ENCODE measurements at places on chromosomes 2 and 18.

GRCh38 chr2:52115750-52116149 is 1083.8 kb upstream of the NRXN1 start:
- DNase-seq: no peak

DNA sequence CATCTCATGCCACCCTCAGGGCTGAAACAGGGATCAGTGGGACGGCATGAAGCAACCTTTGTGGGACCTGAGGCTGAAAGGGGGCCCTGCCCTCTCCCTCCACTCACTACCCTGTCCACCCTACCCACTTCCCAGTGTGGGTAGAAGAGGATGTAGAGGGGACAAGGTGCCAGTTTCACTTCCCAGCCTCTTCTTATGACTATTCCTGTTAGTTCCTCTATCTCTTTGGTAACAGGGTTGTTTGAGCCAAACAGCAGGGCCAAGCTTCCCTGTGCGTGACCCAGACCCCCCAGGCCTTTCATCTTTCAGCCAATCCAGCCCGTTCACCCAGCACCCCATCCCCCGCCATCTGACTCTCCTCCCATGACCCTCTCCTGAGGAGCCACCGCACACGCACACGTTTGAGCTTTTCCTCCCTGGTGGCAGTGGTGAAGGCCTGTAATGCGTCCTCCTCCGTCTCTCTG is 82.3 kb downstream of the STPG4 start:
- DNase-seq: peak; percentile 43

GRCh38 chr2:118050386-118050785 is 36.5 kb upstream of the CCDC93 start:
- DNase-seq: no peak

- DNase-seq: peak; percentile 64
Measured at GRCh38 chr2:75608684-75609333, 37.8 kb upstream of the MRPL19 start.

DNA sequence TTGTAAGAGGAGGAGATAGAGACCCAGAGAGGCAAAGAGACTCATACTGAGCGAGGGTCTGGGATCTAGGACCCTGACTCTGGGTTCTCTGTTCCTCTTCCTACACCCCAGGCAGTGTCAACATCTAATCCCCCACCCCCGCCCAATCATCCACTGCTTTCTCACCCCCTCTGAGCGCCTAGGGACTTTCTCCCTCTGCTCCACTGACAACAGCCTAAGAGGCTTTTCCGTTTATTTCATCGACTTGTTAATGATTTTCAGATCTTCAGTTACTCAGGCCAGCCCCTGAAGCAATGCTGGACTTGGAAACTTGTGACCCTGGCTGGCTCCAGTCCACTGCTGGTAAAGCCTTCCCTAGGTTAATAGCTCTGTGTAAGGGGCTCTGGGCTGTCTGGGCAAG is 65.1 kb downstream of the TFCP2L1 start:
- no peak for DNase-seq

DNA sequence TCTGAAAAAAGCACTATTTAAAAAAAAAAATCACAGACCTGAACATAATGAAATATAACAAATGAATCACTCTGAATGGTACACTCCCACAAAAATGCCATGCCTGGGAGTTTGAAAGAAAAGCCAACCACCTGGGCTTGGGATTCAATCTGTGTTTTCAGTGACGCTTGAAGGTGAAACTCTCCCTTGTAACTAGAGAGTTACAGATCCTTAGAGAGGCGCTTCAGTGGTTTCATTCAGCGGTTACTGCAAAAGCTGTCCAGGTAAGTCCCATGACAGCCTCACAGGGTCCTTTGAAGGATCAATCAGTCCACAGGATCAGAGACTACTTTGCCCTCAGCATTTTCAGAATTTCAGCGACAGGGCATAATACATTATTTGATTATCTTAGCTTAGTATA is 627.3 kb downstream of the IRS1 start:
- no peak for DNase-seq

DNA sequence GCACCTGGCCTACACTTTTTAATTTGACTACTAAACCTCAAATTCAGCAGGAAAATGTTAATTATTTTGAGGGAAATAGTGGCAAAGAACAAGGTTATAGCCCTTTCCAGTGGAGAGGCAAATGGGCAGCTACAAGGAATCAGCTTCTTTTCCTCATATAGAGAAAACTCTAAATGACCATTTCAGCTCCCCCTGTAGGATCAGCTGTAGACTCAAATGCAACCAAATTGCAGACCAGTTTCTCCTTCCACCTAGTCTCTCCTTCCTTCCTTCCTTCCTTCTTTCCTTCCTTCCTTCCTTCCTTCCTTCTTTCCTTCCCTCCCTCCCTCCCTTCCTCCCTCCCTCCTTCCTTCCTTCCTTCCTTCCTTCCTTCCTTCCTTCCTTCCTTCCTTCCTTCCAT is 158.2 kb downstream of the ZEB2 start:
- DNase-seq: no peak

GRCh38 chr2:42931146-42931817 is 138.9 kb upstream of the HAAO start:
- no peak for DNase-seq

GRCh38 chr2:73250872-73251846 is 17.1 kb downstream of the CCT7 start:
- no peak for DNase-seq

- peak; percentile 37 for DNase-seq
Measured at GRCh38 chr2:168948621-168949212, 47.6 kb downstream of the G6PC2 start.

Data from KBM-7 (cell line).